Type B pancreatic cell (in vitro differentiated cells): ENCODE measurements at places on chromosomes 1 and 21. TPM values are rescaled to one million over a fixed set of nuclear protein-coding genes. Genes with fewer than 3 reads are reported as not detected.

DNA sequence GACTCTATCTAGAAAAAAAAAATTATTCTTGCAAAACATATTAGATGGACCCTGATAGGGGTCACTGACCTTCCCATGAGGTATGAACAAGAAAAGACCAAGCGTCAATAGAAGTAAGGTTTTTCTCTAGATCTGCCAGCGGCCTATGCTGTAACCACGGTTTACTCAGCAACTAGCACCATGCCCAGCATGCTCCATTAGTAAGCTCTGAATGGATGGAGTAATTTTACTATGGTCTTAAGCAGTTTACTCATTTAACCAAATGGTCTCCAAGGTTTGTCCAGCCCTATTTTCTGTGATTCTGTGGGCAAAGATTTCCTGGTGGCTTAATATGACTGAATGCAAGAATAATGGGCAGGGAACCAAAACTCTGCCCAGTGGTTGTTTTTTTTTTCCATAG is 113.9 kb downstream of the ADSS2 start:
- no peak for DNase-seq

The TMEM234 gene
- 33.9 and 35.4 TPM in 2 replicates for total RNA-seq

The C1orf52 gene
- total RNA-seq = 24.9 and 31.2 TPM in 2 replicates

DNA sequence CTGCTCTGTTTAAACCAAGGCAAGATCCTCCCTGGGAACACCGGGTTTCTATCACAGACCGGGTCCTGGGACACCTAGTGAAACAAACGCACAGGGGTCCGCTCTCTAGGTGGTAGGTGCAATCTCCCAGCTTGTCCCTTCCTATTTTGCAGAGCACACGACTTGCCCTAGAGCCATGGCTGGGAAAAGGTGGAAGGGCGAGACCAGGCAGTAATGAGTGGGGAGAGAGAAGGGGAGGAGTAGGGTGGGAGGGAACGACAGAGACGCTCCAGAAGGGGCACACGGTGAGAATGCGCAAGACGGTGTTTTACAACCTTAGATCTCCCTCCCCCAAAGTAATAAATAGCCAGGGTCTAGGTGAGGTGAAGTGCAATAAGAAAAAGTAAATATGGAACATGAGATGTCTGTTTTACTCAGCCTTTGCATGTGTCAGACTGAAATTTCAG is 9.3 kb upstream of the ARHGAP29 start:
- no peak for DNase-seq

DNA sequence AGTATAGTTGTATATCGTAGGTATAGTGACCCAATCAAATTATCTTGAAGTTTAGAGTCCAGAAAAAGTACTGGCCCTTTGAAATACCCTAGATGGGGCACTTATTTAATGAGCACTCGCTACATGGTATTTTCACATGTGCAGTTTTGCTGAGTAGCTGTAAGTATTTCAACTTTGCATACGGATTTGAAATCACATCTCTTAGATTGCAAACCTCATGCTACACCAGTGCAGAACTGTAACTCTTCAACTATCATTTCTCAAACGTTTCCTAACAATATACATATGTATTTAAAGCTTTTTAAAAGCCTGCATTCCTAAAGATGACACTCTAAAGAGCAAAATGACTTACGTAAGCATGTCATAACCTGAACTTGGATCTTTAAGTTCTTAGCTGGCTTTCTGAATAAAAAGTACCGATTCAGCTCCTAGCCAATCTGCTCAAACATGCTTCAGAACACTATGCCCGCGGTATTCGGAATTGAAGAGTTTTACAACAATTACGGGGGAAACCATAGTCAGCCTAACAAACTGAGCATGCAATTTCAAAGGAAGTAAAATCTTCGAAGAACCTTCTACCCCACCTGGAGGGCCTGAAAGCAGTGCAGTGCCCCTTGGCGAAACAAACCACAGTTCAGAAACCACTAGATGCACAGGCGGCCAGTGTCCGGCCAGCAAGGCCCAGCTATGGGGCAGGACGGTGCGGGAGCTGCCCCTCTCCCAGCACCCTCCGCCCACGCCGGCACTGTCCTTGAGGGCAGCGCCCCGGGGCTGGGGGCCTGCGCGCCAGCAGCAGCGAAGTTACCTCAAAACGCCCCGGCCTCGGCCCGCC is 863 bp downstream of the FH start:
- no peak for DNase-seq

- DNase-seq = no peak
Observed at GRCh38 chr1:68320349-68320748, 88.0 kb upstream of the WLS start.

The TSTD1 gene
- 40.8 and 98.0 TPM in 2 replicates for total RNA-seq

The ZNF593OS gene
- not detected in 2 replicates for total RNA-seq

DNA sequence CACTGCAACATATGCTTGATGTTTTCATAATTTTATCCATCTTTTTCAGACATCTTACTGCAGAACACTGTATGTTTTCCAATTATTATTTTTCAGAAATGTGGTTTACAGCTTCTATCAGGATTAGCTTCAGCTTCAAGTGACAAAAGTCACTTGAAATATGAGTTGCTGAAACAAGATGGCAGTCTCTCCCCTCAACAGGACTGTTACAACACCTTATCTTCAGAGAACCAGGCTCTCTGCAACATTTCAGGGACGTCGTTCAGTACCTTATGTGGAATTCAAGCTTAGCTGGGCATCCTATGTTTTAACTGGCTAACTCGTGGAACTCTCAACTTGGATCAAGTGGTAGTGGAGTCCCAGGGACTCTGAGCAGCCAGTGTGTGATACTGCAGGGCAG is 2.0 kb upstream of the UBE2G2 start:
- DNase-seq = no peak

The CR2 gene
- 0.21 TPM in 1 of 2 replicates, not detected in the other for total RNA-seq

GRCh38 chr1:94535879-94536278 is 5.7 kb downstream of the F3 start:
- DNase-seq = no peak

The C1orf87 gene
- total RNA-seq = not detected in 2 replicates

The MAP1LC3C gene
- total RNA-seq = 3.2 TPM in 1 of 2 replicates, not detected in the other

DNA sequence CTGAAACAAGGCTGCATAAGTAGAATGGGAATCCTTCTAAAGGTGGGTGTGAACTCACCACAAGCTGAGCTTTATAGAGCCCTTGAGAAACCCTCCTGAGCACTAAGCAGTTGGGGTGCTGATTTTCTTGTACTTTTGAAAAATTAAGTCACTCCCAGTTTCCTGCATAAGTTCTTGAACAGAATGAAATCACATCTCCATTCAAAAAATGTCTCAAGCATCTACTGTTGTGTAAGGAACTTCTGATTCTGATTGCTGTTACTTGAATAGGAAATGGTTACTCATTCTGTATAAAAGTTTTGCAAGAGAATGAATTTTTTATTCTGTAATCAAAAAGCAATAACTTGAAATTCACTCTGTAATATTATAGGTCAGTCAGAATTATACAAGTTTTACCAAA is 50.8 kb upstream of the WNT2B start:
- no peak for DNase-seq

DNA sequence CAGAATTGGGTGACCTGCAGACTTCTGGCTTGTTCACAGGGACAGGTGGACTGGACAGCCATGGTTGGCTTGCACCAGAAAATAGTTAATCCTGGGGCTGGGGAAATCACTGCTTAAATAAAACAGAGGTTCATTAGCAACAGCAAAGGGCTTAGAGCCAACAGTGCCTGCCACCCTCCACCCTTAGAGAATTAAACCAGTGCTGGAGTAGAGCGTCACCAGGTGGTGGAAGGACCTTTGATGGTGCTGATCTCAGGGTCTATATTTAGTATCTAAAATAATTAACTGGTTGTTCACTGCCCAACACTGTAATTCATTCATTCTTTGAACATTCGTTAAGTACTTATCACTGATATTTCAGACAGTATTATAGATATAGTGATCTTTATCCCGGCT is 34.7 kb upstream of the PDE9A start:
- no peak for DNase-seq

The DYRK3 gene
- 1.0 and 7.2 TPM in 2 replicates for total RNA-seq

The KPRP gene
- not detected in 2 replicates for total RNA-seq

The RAB42 gene
- total RNA-seq = 0.52 and 2.7 TPM in 2 replicates

- DNase-seq = peak; percentile 71
Observed at GRCh38 chr1:185045814-185046492, 595 bp downstream of the RNF2 start.

The RSBN1 gene
- 18.8 and 21.2 TPM in 2 replicates for total RNA-seq

DNA sequence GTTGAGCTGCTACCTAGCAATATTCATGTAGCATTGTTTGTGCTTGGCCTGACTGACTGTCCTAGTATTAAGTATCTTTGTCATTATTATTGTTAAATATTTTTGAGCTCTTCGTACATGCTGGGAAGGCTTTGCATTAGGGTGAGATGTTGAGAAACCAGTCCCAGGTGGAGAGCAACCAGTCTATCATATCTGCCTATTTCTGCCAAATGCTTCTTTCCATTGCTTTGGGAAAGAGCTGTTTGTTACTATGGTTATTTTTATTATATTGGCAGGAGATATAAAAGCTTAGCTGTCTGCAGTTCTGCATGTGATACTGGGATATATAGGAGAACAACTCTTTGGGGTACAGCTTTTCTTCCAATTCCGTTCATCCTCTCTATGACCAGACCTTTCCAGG is 85.1 kb downstream of the CLDN17 start:
- no peak for DNase-seq

DNA sequence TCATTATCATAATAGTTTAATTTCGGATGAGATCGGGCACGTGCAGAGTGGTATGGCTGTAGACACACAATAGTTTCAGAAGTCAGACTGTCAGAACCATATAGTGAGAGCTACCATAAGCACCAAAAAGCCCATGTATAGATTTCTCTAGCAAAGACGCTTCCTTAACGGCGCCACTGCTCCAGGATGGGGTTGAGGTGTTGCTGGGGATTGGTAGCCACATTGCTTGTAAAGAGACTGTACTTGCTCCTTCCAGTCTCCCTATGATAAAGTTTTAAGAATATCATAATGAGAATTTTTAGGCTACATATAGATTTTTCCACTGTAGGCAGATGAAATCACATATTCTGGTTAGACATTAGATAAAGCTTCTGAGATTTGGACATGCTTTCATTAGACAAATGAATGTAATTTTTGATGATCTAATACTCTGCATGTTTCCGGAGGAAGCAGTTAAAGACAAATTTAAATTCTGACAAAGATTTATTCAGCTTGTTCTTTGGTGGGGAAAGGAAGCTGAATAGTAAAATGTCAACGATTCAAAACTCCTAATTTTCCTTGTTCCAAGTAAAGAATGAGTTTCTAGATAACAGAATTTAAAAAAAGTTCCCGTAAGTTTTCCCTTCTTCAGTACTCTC is 77.7 kb downstream of the MAP3K7CL start:
- DNase-seq = no peak

The LORICRIN gene
- total RNA-seq = not detected in 2 replicates

DNA sequence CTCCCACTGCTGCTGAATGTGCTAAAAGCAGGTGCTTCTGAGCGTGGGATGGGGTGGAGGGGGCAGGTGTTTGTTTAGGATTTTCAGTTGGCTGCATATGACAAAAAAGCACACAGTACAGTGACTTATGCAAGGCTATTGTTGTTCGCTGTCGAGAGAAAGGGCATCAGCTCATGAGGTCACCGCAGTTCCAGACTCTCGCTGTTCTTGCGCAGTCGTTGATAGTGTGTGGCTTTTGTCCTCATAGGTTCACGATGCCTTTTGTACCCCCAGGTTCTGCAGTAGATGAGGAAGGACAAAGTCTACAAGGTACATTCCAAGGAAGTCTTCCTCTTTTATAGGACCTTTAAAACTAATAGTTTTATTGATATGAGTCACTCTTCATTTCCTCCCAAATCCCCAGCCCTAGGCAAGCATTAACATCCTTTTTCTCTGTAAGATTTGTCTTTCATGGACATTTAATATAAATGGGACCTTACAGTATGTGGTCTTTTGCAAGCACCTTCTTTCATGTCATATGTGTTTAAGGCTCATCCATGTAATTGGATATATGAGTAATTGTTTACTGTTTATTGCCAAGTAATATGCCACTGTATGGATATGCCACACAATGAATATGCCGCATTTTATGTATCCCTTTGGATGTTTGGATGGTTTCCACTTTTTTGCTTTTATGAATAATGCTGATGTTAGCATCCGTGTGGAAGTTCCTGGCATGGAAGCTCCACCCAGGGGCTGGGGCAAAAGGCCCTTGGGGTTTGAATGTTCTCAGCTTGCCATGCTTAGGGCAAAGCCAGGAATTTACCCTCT is 14.5 kb upstream of the NLRP3 start:
- no peak for DNase-seq

The SPAG17 gene
- total RNA-seq = 1.3 and 5.6 TPM in 2 replicates

The TMEM200B gene
- 4.5 and 8.3 TPM in 2 replicates for total RNA-seq

The FAM177B gene
- total RNA-seq = 0.34 and 0.36 TPM in 2 replicates

The TUFT1 gene
- 15.5 and 34.7 TPM in 2 replicates for total RNA-seq

The S100A10 gene
- total RNA-seq = 316 and 1,258 TPM in 2 replicates

DNA sequence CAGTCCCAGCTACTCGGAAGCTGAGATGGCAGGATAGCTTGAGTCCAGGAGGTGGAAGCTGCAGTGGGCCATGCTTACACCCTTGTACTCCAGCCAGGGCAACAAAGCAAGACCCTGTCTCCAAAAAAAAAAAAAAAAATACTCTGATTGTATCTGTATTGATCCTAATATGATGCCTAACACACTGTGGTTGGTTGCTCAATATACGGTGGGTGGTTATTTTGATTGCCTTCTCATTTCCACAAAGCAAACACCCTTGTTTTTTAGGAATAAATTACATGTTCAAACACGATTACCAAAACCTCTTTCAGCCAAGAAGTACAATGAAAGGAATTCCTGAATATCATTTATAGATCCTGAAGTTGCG is 3.4 kb downstream of the EGLN1 start:
- DNase-seq = no peak

GRCh38 chr21:25565272-25566211 is 41.7 kb downstream of the MRPL39 start:
- DNase-seq = no peak

The C1orf56 gene
- total RNA-seq = 4.7 and 8.6 TPM in 2 replicates
